Right atrium auricular region (tissue), 2 donors: ENCODE measurements at places on chromosomes 2 and 18. TPM values are rescaled to one million over a fixed set of nuclear protein-coding genes. Genes with fewer than 3 reads are reported as not detected.

DNA sequence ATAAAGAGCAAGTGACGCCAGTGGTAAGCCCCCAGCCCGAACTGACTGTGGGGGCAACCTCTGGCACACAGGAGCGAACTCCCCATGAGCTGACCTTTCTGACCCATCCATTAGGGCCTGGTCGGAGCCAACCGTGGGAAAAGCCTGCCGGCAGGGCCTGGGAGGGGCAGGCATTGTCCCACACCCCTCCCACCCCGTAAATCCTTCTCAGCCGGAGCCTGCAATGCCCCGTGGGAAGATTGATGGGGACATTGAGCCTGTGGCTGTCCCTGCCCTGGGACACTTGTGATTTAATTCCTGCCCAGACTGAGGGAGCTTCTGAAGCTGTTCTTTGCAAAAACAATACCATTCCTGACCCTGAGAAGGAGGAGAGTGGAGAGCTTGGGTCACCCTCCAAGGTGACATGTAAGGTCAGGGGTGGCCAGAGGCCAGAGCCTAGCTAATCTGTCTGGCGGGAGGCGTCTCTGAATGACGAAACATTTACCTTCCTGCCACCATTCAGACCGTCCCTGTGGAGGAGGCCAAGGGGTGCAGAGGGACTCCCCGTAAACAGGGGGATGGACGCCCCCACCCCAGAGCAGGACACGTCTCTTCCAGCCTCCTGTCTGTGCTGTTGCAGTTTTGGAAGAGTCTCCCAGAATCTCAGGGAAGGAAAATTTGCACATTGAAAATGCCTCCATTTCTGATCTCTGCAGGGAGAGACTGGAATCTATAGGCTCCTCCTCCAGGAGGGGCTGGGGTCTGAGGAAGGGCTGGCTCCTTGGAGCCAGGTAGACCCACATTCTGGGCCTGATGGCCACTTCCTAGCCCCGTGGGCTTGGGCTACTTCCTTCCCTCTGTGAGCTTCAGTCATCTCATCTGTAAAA is 51.2 kb upstream of the HS6ST1 start:
- no peaks in the 10 kb centered on the region for H3K27me3 ChIP-seq
- H3K4me1 ChIP-seq, result no peaks in the 10 kb centered on the region
- DNase-seq, result no peak
- H3K4me3 ChIP-seq, result no peak overlapping the region
- no peak overlapping the region for H3K27ac ChIP-seq

RTP5 gene
- not detected for total RNA-seq

GRCh38 chr18:75238100-75238499 is 27.5 kb downstream of the TSHZ1 start:
- H3K36me3 ChIP-seq, result no peaks in the 10 kb centered on the region
- H3K27ac ChIP-seq, result no peak overlapping the region
- no peaks in the 10 kb centered on the region for H3K27me3 ChIP-seq
- H3K4me1 ChIP-seq, result no peaks in the 10 kb centered on the region
- H3K4me3 ChIP-seq, result no peak overlapping the region
- DNase-seq, result no peak

- peaks cover 20% of the 10 kb centered on the region for H3K4me1 ChIP-seq
- H3K4me3 ChIP-seq, result no peak overlapping the region
- H3K36me3 ChIP-seq, result no peaks in the 10 kb centered on the region
- H3K27me3 ChIP-seq, result no peaks in the 10 kb centered on the region
- no peak overlapping the region for H3K27ac ChIP-seq
These were observed 19.6 kb upstream of the PTMA start for GRCh38 chr2:231688719-231689118.

DNA sequence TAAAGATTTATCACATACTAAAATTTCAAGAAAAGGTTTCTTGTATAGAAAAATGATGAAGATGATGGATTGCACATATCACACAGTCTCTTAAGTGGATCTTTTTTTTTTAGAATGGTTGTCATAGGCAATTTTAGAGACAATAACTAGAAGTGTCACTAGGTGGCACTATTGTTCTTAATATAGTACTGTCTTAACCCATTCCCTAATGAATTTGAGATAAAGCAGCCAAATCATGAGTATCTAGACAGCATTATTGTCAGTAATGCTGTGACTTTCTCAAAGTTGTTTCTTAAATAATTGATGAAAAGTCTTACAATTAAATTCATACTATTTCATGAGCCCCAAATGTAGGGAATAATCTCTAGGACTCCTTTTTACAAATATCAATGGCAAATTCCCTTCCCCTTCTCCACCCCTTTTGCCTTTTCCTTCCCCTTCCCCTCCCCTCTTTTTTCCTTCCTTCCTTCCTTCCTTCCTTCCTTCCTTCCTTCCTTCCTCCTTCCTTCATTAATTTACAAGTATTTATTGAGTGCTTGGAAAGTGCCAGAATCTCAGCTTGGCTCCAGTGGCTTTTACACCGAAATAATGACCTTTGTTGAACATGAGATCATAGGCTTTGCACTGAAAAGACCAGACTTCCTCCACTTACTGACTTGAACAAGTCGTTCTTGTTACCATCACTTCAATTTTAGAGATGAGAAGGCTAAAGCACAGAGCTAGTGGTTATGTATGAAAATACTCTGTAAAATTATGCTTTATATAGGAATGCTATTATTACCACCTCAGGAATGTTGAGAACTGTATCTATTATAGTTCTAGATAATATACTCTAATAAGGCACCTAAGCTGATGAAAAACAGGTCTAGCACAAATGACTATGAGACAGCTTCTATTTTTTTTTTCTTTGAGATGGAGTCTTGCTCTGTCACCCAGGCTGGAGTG is 19.8 kb downstream of the MYL12B start:
- H3K36me3 ChIP-seq, result peaks cover 17% of the 10 kb centered on the region
- H3K27ac ChIP-seq, result peak overlapping the region; percentile 69
- no peak overlapping the region for H3K4me3 ChIP-seq

DNA sequence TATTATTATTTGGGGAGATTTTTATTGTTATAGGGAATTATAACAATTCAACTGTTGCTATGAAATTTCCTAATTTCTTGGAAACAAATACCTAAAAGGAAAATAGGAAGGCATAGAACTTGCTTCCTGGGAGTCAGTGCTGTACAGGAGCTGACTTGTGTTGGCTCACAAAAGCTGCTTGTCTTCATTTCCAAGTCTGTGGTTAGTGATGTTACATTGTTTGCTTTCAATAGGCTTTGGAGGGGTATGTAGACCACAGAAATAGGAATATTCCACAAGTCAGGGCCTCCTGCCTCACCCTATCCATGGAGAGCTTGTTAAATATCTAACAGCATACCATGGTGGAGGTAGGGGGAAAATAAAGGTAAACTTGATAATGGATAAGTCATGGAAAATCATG is 688.9 kb upstream of the FAM98A start:
- H3K27ac ChIP-seq, result no peak overlapping the region
- H3K27me3 ChIP-seq, result no peaks in the 10 kb centered on the region
- H3K4me3 ChIP-seq, result no peak overlapping the region
- DNase-seq, result no peak
- no peaks in the 10 kb centered on the region for H3K36me3 ChIP-seq
- no peaks in the 10 kb centered on the region for H3K4me1 ChIP-seq
